ENCODE measurements at places on chromosomes 4 and X.

GRCh38 chr4:6109842-6110560 lies 90.3 kb downstream of the JAKMIP1 start:
- no peak for DNase-seq

GRCh38 chr4:13386405-13387107 lies 97.6 kb downstream of the RAB28 start:
- no peak for DNase-seq

GRCh38 chrX:1803741-1804140 lies 188.9 kb downstream of the ASMT start:
- DNase-seq: no peak

DNA sequence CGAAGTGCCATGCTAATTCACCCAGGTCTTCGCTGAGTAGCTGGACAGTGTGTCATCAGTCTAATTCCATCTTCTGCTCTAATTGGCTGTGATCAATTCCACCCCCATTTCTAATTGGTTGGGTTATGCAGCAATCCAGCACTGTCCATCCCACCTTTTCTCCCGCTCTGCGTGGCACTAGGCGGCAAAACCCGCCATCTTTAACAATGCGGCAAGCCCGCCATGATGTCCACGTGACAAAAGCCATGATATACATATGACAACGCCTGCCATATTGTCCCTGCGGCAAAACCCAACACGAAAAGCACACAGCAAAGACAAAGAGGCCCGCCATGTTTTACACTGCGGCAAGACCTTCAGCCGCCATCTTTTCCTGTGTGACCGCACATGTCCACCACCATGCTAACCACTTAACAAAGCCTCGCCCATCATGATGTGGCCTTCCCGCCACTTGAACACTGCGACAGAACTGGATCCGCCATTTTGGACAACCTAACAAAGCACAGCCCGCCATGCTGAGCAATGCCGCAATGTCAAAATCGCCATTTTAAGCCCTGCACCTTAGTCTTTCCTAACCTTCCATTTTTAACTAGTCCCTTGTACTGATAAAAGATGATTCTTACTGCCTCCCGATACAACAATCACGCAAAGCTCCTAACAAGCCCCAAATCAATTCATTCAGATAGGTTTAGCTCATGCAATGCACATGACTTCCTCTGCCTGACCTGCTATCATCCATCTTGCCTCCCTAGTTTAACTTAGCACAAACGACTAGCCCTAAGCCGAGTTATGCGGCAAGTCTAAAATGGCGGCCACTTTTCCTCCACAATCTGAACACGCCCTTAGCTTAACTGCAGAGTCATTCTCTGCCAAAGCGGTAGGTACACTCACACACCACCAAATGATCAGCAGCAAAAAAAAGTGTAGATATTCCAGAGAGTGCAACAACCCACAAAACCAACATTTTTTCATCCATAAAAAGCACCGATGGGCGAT lies 288.3 kb downstream of the CHIC1 start:
- peak; percentile 87 for DNase-seq

GRCh38 chrX:39470588-39471407 lies 627.0 kb downstream of the BCOR start:
- DNase-seq: no peak

DNA sequence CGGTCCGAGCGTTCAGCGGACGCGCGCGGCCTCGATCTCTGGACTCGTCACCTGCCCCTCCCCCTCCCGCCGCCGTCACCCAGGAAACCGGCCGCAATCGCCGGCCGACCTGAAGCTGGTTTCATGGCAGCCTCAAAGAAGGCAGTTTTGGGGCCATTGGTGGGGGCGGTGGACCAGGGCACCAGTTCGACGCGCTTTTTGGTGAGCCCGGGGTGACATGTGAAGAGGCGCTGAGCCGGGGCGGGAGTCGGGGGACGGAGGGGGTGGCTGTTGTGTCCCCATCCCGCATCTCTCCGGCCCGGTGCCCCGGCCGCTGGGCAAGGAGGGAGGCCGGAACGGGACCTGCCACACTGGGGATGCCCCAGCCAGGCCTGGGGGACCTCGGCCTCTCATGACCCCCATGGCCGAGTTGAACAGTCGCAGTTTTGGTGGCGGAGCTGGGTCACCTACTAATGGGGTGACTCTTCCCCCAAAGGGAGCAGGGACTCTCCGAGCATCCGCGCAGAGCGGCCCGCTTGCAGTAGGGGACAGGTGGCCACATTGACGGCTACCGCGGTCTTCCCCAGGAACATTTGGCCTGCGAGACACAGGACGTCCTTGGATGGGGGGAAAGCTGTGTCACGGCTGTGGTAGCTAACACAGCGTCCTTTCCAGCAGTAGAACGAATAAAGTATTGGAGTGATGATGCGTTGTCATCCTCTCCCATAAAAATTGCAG lies at the start of gene GK:
GK (plus strand) TSS at position 9 of the 717 bp plus-strand sequence; CDS start at position 124, 115 bp downstream.
- no peak for DNase-seq

- DNase-seq: no peak
Observed at GRCh38 chr4:52910115-52910514, 48.0 kb downstream of the RASL11B start.

DNA sequence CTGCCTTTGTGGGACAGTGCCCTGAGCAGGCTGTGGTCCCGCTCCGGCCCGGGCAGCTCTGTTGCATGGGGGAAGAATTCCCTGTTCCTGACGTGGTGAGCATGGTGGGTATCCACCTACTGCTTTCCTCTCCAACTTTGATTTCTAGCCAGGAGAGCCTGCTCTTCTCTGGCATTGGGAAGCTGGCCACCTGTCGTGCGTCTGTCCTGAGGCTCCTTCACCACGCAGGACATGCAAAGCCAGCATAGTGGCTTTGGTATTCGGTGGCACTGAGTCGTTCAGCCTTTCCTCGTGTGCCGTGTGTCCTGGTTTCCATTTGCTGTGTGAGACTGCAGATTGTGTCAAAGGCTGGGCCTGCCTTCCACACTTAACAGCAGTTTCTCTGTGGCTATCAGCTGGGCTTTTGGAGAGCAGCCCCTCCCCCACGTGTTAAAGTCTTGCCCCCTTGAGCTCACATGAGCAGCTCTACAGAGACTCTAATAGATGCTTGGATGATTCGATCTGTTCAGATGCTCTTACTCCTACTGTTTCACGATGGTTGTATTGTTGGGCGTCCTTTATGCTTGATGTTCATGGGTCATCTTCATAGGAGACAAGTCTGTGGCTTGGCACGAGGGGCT lies 46.3 kb upstream of the CLCN4 start:
- no peak for DNase-seq

GRCh38 chr4:112109360-112110058 lies 35.7 kb upstream of the FAM241A start:
- no peak for DNase-seq

- no peak for DNase-seq
Observed at GRCh38 chr4:108247387-108248049, 78.8 kb upstream of the LEF1 start.

- DNase-seq: peak; percentile 95
Observed at GRCh38 chrX:107716816-107717700, 58.5 kb downstream of the TSC22D3 start.

- DNase-seq: no peak
Observed at GRCh38 chrX:68112321-68112720, 321.0 kb downstream of the OPHN1 start.

- no peak for DNase-seq
Observed at GRCh38 chrX:119189595-119189994, 46.5 kb upstream of the PGRMC1 start.

DNA sequence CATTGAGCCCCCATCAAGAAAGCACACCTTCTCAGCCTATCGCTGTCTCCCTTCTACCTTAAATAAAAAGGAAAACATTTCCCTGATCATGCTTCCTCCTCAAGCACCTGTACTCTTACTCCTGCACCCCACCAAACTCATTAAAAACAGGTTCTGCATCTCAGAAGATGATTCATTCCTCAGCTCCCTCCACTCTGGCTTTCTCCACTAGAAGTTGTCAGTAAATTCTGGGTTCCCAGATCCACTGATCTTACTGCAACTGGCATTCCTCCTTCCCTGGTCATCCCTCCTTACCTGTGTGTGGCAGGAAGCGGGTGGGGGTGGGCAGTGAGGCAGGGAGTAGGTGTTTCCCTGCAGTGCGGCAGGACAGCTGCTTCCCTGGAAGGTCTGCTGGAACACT lies 108.8 kb downstream of the GPR143 start:
- no peak for DNase-seq

GRCh38 chrX:140022482-140022881 lies 57.2 kb upstream of the CXorf66 start:
- DNase-seq: no peak

DNA sequence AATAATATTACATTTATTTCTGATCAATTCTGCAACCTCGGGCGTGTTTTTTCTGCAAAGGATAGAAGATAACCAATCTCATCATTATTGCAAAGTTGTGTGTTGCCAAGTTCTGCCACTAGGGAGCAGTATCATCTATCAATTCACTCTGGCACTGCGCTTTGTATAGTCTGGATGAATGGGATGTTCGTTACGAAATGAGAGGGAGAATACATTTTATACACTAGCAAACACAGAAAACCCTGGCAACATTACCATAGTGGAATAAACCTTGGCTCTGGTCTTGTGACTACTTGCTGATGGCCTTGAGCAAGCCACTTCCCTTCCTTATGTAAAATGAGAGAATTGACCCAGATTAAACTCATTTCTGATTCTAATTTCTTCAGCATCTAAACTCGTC lies 97.5 kb upstream of the ZNF518B start:
- DNase-seq: peak; percentile 8

DNA sequence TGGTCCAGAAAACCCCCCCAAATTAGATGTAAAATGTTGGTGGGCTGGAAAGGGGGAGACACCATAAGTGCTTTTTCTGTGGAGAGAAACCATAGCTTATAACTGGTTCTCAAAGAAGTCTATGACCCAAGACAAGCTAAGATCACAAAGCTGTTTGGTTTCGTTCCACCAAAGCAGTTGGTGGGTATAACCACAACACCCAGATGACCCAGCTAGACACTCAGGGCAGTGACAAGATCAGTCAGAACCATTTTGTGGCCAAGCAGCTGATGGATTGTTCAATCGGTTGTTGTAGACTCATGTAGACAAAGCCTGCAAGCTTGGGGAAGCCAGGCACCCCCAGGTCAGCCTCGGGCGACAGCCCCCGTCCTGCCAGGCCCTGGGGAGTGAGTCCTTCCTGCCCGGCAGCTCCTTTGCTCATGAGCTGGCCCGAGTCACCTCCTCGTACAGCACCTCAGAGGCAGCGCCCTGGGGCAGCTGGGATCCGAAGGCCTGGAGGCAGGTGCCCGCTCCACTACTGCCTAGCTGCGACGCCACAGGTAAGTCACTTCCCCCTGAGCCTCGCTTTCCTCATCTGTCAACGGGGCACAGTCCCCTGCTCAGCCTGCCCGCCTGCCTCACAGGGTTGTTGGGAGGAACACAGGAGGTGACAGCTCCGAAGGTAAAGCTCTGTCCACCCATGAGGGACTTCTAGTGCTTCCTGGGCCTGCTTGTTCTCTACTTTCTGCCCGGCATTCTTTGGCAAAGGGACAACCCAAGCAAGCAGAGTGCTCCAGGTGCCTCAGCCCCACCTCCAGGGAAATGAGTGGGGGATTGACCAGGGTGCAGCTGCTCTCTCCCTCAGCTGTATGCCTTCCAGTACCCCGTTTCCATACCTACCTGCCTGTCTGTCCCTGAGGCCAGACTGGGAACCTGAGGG lies 65.2 kb upstream of the MTM1 start:
- DNase-seq: no peak

DNA sequence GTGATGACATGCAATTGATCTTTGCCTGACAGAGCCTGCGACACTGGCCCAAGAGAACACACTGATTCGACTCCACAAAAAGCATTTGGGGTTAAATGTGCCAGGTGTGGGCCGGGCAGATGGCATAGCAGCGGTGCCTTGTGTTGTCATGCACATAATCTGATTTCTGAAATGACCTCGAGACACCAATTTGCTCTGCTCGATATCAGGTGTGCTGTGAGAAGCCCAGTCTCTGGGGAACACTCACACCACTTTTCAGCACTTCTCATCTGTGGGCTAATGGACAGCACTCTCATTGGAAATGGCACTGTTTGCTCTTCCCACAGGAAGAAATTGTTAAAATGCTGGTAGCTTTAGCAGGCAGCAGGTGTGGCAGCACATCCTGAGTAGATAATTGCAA lies 738.3 kb upstream of the TENM3 start:
- no peak for DNase-seq

DNA sequence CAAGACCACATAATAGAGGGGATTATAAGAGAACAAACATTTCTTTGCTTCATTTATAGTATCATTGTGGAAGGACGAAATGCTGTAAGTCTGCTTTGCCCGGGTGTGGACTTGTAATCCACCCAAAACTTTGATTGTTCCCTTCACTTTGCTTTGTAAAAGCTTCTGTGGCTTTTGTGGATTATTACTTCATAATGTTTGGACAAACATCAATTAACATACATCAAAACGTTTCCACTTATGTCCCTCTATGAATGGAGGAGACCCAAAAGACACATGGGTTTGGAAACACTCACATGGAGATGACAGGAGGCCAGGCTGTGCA lies 415.4 kb downstream of the SPRY1 start:
- DNase-seq: no peak

GRCh38 chrX:74804574-74804973 lies 120.7 kb downstream of the NEXMIF start:
- no peak for DNase-seq

DNA sequence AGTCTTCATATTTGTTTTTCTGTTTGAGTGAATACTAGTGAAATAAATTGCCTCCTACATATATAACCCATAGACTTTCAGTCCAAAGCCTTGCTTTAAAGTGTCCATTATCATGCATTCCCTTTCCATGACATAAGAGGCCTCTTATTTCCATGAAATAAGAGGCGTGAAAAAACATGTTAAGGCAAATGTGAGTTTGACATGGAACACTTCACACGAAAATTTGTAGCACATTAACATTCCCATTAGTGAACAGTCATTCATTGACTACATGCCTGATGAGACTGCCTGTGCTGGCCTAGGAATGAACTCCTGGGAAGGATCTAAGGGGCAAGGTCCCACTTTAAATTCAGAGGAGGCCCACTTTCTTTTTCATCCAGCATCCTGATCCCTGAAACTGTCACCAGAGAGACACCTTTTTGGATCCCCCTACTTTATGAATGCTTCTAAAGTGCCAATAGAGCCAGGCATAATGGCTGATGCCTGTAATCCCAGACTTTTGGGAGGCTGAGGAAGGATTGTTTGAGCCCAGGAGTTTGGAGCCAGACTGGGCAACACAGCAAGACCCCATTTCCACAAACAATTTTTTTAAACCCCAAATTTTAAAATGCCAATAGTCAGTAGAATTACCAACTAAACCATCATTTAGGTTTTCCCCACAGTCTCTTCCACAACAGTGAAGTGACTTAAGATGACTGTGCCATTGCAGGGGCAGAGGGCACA lies 6.7 kb downstream of the RTL8B start:
- no peak for DNase-seq

GRCh38 chr4:16000708-16001483 lies 37.9 kb upstream of the FGFBP2 start:
- DNase-seq: no peak

- DNase-seq: no peak
Observed at GRCh38 chr4:61493041-61493440, 292.9 kb downstream of the ADGRL3 start.

DNA sequence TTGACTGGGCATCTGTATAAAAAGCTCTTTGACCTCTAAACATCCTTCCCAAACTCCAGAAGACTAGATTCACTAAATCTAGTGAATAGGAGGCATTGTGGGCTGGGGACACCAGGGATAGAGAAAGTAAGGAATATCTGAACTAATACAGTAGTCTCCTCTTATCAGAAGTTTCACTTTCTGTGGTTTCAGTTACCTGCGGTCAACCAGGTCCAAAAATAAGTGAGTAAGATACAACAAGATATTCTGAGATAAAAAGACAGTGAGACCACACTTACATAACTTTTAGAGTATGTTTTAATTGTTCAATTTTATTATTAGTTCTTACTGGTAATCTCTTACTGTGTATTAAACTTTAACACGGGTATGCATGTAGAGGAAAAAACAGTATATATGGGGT lies 376.5 kb downstream of the HNRNPD start:
- no peak for DNase-seq
